CD14-positive monocyte (primary cell): ENCODE measurements at places on chromosomes 4 and X.

DNA sequence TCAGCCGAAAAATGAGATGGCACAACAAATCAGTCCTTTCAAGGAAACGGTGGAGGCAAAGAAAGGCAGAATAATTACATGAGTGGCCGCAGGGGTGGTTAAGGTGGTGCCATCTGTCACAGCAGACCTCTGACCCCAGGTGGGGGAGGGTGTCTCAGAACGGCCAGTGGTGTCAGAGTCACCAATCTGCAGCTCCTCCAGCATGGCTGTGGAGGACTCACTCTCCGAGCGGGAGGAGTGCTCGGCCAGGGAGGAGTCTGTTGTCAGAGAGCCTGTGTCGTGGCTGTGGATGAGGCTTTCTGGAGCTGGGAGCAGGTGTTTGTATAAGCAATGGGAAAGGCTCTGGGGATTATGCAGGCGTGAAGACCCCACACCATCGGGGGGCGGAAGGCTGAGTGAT, 130.3 kb upstream of the PDLIM3 start:
- DNase-seq, result no peak

GRCh38 chr4:1714303-1715001, 2.3 kb upstream of the SLBP start:
- DNase-seq, result no peak

DNA sequence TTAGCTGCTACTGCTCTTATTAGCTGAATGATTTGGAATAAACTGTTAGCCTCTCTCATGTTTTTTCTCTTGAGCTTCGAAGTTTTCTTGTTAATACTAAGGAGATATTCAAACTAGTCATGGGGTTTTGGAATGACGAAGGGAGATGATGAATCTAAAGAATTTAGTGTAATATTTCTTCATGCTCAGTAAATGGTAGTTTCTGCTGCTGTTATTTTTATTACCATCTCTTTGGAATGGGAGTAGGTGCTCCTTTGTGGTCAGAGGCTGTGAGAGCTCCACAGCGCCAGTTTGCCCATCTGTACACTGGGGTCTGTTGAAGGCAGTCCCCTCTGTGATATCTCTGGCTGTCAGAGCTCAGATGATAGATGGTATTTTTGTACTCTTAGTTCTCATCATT, 33.7 kb downstream of the HTT start:
- no peak for DNase-seq

- DNase-seq, result no peak
Measured at GRCh38 chr4:74996996-74997395, 64.1 kb downstream of the PARM1 start.

- no peak for DNase-seq
Measured at GRCh38 chr4:68803013-68803412, 12.8 kb upstream of the UGT2B10 start.
